ENCODE measurements at places on chromosomes 1 and 21. TPM values are rescaled to one million over a fixed set of nuclear protein-coding genes. Genes with fewer than 3 reads are reported as not detected.

Gene XCL1
- not detected for total RNA-seq

Gene CYP4A22
- not detected for total RNA-seq

Gene PUSL1
- 25.1 TPM for total RNA-seq

Gene PACC1
- total RNA-seq: 20.7 TPM

Gene RPAP2
- total RNA-seq: 13.0 TPM
